MCF 10A (cell line): ENCODE measurements at places on chromosomes 1 and 21.

DNA sequence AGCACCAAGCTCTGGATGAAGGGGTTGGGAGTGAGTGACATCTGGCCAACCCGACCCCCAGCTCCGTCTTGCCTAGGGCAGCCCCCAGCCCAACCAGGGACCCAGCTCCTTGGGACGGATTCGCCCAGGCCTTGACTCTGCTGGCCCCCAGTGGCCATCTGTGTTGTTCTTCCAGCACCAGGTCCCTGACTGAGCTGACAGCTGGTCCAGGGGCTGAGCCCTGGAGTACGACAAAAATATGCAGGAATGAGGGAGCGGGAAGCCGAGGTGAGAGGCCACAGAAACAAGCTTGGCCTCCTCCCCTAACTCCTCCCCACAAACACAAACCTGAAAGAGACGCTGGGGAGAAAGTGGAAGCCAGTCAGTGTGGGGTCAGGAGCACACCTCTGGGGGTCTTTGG is 55.0 kb upstream of the PAX7 start:
- DNase-seq = no peak

DNA sequence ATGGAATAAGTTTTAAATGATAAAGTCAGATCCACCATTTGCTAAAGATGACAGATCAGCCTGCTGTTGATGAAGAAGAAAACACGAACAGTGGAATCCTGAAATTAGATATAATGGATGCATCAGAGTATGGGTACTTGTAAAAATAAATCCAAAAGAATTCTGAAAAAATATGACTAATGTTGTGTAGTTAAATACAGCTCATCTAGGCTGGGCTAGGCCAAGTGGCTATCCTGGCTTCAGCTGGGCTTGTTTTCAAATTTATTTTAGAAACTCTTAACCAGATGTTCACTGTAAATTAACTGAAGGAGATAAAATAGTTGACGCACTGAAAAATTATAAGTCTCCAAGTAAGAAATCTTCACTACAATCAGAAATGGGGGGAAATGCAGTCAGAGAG is 7.4 kb upstream of the RGS2 start:
- no peak for DNase-seq

DNA sequence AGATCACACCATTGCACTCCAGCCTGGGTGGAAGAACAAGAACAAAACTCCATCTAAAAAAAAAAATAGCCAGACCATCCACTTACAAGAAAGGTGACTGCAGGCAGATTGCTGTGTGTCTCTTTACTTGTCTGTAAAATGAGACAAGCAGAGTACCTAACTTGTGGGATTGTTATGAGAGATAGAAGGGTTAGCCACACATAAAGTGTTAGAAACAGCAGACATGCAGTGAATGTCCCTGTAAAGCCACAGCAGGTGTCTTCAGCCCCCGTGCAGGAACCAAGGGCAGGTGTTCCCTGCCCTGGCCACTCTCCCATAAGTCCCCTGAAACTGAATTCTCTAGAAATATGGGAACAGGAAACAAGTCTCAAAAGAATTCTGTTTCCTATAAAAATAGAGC is 40.8 kb upstream of the EFHD2 start:
- DNase-seq = no peak

DNA sequence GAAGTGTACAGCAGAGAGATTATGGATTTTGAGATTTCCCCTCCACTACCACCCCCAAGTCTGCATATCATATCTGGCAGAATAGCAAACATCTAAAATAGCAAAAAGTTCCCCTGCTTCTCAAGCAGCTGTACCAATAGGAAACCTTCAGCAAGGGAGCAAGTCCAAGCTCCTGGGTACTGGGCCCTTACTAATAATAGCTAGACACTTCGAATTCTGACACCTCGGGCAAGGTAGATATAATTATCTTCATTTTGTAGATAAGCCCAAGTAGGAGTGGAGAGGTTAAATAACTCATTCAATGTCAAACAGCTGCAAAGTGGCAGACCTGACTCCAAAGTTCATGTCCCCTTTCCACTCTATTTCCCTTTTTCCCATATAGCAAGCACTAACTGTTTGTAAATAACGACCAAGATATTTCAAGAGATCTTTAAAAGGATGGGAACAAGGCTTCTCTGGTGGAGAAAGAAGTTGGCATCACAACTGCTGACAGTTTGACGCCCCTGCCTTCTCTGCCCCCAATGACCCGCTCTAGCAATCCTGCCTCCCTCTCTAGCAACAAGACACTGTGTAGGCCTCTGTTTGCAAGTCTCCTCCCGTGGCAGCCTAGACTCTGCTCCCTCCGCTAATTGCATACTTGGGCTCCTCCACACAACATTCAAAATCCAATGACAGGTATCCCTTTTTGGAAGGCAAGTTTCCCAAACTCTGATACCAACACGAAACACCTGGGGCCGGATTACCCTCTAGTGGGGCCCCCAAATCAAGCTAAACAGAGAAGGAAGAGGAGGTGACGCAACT is 18.7 kb upstream of the ADAR start:
- DNase-seq = peak; percentile 36

DNA sequence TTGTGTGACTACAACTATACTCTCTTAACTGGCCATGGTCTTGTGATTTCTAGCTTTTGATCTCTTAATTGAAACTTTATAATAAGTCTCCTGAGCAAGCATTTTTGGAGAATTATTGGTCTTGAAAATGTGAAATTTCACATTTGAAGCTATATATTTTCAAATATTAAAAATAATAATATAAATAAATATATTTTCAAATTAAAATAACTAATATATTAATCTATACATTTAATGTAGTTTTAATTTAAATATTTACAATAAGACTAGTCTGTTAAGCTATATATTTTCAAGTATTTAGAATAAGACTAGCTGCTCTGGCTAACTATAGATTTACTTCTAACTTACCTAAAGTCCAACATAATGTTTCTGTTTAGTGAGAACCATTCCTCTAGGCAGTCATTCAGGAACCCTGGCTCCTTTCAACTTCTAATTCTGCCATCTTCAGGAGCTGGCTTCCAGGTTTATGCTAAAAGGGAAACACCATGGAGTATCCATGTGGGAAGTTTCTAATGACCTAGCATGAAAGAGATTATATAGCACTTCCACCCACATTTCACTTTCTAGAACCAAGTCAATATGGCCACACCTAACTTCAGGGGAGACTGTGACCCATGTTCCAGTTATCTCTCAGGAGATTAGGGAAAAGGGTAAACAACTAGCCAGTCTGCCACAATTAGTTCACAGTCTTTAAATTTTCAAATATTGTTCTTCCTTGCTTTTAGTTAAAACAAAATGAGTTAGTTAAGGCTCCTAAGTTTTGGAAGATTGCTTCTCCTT is 31.9 kb upstream of the TSHB start:
- no peak for DNase-seq

DNA sequence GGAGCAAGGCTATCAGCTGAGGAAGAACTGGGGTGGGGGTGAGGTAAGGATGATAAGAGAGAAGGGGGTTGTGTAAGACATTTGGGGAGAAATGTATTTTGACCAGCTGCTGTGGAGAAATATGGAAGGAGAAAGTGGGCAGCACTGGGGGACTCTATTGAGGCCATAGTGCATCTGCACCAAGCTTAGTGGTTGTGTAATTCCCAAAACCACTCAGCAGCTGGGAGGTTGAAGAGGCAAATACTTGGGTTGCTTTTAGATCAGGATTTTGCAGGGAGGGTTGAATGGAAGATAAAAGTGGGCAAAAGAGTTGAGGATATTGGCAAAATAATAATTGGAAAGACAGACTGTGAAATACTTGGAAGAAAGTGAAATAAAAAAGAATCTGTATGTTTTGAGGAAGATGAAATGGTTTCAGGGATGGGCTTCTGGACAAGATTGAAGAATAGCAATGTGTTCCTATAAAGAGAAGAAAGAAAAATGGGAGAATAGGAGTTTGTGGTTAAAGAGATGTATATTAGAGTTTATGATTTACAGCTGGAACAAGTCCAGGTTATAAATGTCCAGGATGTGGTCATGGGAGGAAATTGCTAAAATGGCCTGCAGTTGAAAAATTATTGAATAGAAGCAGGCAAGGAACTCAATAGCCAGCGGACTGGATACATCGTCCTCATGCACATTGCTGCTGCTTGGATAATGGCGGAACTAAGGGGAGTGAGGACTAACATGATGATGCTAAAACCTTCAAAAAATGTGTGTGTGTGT is 162.7 kb downstream of the DNM3 start:
- no peak for DNase-seq

DNA sequence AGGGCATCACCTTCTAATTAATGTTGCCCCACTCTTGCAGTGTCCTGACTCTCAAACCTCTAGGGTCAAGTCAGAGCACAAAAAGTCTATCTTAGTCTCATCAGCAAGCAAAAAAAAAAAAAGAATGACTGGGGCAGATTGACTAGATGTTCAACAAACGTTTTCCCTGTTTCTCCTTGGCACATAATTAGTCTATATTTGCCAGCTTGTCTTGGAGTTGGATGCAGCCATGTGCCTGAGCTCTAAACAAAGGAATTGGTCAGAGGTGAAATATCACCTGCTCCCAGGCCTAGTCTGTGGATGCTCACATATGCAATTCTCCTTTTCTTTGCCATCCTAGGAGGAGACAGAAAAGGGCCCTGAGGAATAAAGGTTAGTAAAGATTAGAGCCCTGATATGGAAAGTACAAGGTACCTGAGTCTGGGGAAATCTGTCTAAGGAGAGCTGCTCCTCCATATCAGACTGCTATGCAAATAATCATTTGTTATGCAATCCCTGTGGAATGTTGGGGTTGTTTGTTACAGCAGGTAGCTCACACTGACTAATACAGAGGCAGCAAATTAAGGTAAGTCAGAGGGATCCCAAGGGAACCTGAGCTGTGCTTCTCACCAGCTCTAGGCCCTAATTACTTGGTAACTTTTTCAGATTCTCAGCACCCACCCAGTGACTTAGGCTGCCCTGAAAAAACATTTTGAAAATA is 130.8 kb downstream of the BRINP2 start:
- no peak for DNase-seq

DNA sequence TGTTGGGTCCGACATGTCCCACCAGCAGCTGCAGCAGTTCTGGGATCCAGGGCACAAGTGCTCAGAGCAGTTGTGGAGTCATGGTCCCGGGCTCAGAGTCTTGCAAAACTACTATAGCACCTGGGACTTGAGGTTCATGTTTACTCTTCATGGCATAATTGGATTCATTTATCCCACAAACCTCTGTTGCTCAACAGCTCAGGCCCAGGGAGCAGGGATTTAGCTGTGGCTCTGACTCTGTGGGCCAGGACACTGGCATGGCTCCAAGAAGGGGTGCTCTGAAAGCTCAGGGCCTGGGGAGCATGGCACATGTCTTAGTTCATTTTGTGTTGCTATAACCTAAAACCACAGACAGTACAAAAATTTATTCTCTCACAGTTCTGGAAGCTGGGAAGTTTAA is 626.7 kb upstream of the ADGRL2 start:
- peak; percentile 89 for DNase-seq

- peak; percentile 18 for DNase-seq
Measured at GRCh38 chr1:176046926-176047325, 160.2 kb downstream of the COP1 start.

GRCh38 chr1:232192781-232193450 is 437.0 kb downstream of the SIPA1L2 start:
- peak; percentile 55 for DNase-seq

DNA sequence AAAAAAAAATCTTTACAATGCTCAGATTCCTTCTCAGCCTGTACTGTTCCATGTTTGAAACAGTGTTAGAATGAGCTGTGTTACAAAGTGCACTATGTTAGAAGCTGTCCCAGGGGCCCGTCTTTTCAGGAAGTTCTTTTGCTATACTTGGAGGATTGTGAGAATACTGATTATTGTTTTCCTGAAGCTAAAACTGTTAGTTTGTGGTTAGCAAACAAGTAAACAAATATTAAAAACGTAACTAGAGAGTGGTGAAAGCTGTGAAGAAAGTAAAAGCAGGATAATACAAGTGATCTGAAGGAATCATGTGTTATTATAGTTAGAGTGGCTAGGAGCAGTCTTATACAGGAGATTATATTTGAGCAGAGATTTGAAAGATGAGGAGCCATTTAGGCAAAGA is 35.6 kb downstream of the CAMSAP2 start:
- no peak for DNase-seq
